CD4-positive, CD25-positive, alpha-beta regulatory T cell (primary cell): ENCODE measurements at places on chromosomes 2 and 18. TPM values are rescaled to one million over a fixed set of nuclear protein-coding genes. Genes with fewer than 3 reads are reported as not detected.
A peak's percentile ranks its signal among the peaks of the same experiment; 100 is the strongest.

DNA sequence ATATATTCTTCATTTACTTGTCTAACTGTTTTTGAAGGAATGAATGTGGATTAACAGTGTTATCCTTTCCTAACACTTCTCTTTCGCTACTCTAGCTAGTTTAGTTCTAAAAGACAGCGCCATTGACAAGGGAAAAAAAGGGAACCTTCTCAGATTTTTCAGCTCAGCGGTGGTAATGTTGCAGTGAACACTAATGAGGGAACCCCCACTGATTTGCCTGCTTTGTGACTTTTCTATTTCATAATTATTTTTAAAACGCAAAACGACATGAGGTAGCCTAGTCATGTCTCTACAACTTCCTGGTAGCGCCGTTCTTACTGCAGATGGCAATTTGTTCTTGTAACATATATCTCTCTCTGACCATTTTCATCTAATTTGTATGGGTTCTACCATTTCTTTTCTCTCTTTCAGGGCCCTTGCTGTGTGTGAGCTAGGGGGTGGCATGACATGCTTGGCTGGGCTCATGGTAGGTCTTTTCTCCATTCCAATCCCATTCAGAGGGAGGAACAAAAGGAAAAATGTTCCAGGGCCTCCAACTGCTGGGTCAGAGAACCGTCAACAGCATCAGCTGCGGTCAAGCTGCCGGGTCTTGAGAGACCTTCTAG, 235.5 kb upstream of the SIX3 start:
- no peak for DNase-seq
- no peak overlapping the region for H3K4me3 ChIP-seq
- H3K27me3 ChIP-seq = no peaks in the 10 kb centered on the region
- no peaks in the 10 kb centered on the region for H3K36me3 ChIP-seq

DNA sequence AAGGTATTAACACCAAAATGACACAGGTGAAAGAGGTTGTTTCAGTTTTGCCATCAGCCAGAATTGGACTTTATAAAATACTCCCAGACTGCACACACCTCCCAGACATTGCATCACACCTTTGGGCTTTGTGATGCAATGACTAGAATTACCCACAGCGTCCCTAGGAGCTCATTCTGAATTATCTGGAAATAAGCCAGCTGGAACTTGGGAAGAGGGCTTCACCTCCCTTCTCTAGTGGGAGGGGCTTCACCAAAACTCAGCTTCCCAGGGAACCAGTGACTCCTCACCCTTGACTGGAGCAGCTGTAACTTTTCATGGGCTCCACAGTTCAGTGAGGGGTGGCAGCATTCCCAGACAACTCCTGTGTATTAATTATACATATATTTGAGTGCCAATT, 83.1 kb upstream of the BZW1 start:
- peaks cover 29% of the 10 kb centered on the region for H3K27me3 ChIP-seq
- no peaks in the 10 kb centered on the region for H3K36me3 ChIP-seq
- H3K27ac ChIP-seq = no peak overlapping the region
- no peak overlapping the region for H3K4me3 ChIP-seq

DNA sequence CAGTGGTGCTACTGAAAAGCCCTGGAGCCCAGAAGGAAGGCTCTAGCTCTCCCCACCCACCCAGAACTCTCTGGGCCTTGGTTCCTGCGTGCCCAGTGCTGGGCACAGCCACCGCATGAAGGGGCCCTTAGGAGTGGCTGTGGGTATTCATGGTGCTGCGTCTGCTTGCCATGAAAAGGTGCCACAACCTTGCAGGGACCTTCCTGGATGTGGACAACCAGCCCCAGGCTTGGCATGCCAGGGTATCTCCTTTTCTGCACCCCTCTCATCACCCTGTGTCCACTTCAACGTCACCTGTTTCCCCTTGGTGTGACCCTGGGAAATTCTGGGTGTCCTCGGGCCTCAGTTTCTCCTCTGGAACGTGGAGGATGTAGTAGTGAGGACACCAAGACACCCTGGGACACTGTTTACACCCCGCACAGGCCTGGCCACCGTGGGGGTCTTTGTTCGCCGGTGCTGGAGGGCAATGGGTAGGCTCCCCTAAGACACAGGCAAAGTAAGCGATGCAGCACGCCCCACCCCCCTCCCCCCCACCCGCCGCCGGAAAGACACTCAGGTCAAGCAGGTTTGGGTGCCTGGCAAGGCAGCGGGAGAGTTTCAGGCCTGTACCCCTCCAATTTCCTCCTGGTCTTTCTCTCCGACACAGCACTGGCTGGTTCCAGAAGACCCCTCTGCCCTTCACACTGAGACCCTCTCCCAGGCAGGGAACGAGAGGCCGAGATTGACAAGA, 34.8 kb upstream of the TAF1B start:
- no peak overlapping the region for H3K4me3 ChIP-seq
- no peak for DNase-seq
- H3K4me1 ChIP-seq = peaks cover under 1% of the 10 kb centered on the region
- no peaks in the 10 kb centered on the region for H3K36me3 ChIP-seq

DNA sequence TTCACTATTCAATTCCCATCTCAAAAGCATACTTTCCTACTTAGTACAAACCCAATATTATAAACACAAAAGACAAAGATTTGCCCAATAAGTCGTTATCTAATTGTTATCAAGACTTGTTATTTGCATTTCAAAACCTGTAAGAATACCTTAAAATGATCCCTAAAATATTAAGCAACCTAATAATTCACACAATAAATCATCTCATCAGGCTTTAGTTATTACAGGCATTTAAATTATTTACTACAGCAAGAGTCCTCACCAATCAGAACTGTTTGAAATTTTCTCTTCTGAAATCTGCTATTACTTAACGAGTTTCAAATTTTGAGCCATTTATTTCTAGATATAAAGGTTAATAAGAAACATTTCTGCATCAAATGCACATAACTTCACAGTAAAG, 1.6 kb downstream of the CCDC88A start:
- no peaks in the 10 kb centered on the region for H3K36me3 ChIP-seq
- H3K27me3 ChIP-seq = no peaks in the 10 kb centered on the region
- H3K4me1 ChIP-seq = peaks cover 19% of the 10 kb centered on the region
- no peak overlapping the region for H3K27ac ChIP-seq
- H3K4me3 ChIP-seq = peak overlapping the region; percentile 75

GRCh38 chr2:106296182-106296815, 102.2 kb upstream of the UXS1 start:
- H3K27ac ChIP-seq = no peak overlapping the region
- no peaks in the 10 kb centered on the region for H3K27me3 ChIP-seq
- no peak for DNase-seq
- no peaks in the 10 kb centered on the region for H3K36me3 ChIP-seq
- no peak overlapping the region for H3K4me3 ChIP-seq

GRCh38 chr2:55970500-55970899, 46.9 kb upstream of the EFEMP1 start:
- DNase-seq = no peak
- no peak overlapping the region for H3K27ac ChIP-seq
- no peak overlapping the region for H3K4me3 ChIP-seq
- H3K4me1 ChIP-seq = no peaks in the 10 kb centered on the region

GRCh38 chr2:132703396-132703795, 33.4 kb upstream of the LYPD1 start:
- H3K4me3 ChIP-seq = no peak overlapping the region
- no peaks in the 10 kb centered on the region for H3K27me3 ChIP-seq
- no peak for DNase-seq
- H3K36me3 ChIP-seq = no peaks in the 10 kb centered on the region
- no peaks in the 10 kb centered on the region for H3K4me1 ChIP-seq

GRCh38 chr18:26495287-26495686, 53.1 kb downstream of the KCTD1 start:
- no peaks in the 10 kb centered on the region for H3K36me3 ChIP-seq
- no peak for DNase-seq
- H3K4me1 ChIP-seq = no peaks in the 10 kb centered on the region

DNA sequence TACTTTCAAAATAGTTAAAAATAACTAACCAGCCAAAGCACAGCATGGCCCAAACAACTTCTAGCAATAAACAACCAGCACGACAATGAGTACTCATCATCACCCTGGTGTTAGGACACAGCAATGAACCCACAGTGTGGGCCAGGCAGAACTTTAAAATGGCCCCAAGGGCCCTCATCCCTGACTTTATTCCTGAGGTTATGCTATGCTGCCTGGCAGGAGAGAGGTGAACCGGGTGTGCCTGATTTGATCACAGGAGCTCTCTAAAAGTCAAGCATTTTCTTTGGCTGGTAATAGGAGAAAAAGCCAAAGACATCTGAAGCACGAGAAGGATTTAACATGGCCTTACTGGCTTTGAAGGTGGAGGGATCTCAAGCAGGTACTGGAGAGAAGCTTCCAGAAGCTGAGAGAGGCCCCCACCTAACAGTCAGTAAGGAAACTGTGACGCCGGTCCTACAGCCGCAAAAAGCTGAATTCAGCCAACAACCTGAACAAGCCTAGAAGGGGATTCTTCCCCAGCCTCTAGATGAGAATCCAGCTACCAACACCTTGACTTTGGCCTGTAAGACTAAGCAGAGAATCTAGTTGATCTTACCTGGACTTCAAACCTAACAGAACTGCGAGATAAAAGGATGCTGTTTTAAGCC, 115.4 kb downstream of the DDX1 start:
- DNase-seq = no peak
- H3K36me3 ChIP-seq = no peaks in the 10 kb centered on the region
- H3K27ac ChIP-seq = no peak overlapping the region
- H3K4me3 ChIP-seq = no peak overlapping the region

DNA sequence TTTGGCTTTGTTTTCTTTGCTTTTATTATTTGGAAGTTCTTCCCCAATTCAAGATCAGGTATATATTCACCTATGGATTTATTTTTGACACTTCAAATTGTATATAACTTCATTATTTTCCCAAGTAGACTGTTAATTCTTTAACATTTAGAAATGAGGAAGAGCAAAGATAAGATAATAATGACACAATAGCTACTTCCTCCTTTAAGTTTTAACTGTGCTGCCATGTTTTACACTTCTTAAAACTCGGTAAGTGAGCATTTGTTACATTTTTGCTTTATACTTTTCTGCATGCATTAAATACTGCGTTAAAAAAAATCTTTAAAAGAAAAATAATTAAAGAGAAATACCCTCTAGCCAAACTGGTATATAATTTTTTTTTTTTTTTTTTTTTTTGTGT, 32.5 kb downstream of the SLC66A3 start:
- no peaks in the 10 kb centered on the region for H3K27me3 ChIP-seq
- H3K4me1 ChIP-seq = no peaks in the 10 kb centered on the region
- peaks cover 29% of the 10 kb centered on the region for H3K36me3 ChIP-seq
- no peak for DNase-seq

- peak; percentile 45 for DNase-seq
- no peak overlapping the region for H3K4me3 ChIP-seq
- no peak overlapping the region for H3K27ac ChIP-seq
Observed at GRCh38 chr2:105072039-105072438, 34.2 kb downstream of the MRPS9 start.

- H3K4me1 ChIP-seq = peaks cover 55% of the 10 kb centered on the region
- H3K4me3 ChIP-seq = peak overlapping the region; percentile 96
- H3K27me3 ChIP-seq = no peaks in the 10 kb centered on the region
Observed at GRCh38 chr2:230713331-230714135, 891 bp downstream of the CAB39 start.

- H3K27me3 ChIP-seq = no peaks in the 10 kb centered on the region
- H3K27ac ChIP-seq = no peak overlapping the region
- no peaks in the 10 kb centered on the region for H3K4me1 ChIP-seq
- H3K4me3 ChIP-seq = no peak overlapping the region
- no peak for DNase-seq
- no peaks in the 10 kb centered on the region for H3K36me3 ChIP-seq
Observed at GRCh38 chr2:73877071-73877802, 15.6 kb upstream of the ACTG2 start.

DNA sequence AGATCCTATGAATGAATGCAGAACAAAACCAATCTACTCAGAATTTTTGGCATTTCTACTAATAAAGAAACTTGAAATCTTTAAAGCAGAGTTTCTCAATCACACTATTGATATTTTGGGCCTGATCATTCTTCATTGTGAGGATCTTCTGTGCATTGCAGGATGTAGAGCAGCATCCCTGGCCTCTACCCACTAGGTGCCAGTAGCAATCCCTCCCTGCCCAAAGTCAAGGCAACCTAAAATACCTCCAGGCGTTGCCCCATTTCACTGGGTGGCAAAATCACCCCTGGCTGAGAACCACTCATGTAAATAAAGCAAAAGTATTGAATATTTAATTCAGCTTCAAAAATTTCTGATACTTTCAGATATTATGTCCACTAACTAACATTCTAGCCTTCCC, 213.0 kb downstream of the SP3 start:
- H3K27ac ChIP-seq = no peak overlapping the region
- no peaks in the 10 kb centered on the region for H3K4me1 ChIP-seq
- H3K4me3 ChIP-seq = no peak overlapping the region
- peaks cover 4% of the 10 kb centered on the region for H3K27me3 ChIP-seq

- DNase-seq = no peak
- H3K27ac ChIP-seq = no peak overlapping the region
- no peaks in the 10 kb centered on the region for H3K4me1 ChIP-seq
- H3K27me3 ChIP-seq = no peaks in the 10 kb centered on the region
- H3K4me3 ChIP-seq = no peak overlapping the region
Observed at GRCh38 chr2:234939576-234939975, 12.2 kb upstream of the SH3BP4 start.

DNA sequence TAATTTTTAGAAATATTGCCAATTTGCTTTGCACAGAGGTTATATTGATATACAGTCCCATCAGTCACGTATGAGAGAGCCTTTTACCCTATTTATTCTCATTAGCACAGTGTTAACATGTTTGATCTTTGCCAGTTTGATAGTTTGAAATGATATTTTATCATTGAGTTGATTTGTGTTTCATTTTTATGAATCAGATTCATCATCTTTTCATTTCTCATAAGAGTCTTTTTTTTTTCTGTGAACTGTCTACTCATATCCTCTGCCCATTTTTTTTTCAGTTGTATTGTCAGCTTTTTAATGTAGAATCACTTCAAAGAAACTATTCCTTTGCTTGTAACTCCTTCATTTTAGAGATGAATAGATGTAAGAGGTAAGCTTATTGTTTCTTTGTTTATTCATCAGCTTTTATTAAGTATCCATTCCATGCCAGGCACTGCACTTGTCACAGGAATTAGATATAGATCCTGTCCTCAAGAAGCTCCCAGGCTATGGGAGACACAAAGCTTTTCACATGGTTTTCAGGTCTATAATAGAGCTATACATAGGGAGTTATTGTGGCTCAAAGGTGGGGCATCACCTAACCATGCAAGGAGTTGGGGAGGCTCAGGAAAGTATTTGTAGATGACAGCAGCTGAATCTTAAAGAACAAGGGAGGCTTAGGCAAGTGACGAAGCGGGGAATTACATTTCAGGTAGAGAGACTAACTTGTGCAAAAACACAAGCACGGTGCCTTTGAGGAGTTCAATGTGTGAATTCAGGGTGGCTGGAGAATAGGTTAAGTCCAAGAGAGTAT, 42.1 kb downstream of the CD28 start:
- DNase-seq = no peak
- H3K36me3 ChIP-seq = peaks cover 2% of the 10 kb centered on the region

Gene KCNG2
- not detected for polyA plus RNA-seq

Gene TMEM37
- polyA plus RNA-seq = not detected

Gene EFEMP1
- polyA plus RNA-seq = not detected

Gene TBR1
- polyA plus RNA-seq = not detected

Gene GRP
- not detected for polyA plus RNA-seq

Gene MAB21L4
- not detected for polyA plus RNA-seq
